ENCODE measurements at places on chromosomes 13 and 19. TPM values are rescaled to one million over a fixed set of nuclear protein-coding genes. Genes with fewer than 3 reads are reported as not detected.
A peak's percentile ranks its signal among the peaks of the same experiment; 100 is the strongest.

- no peak for DNase-seq
These were observed 26.0 kb upstream of the PEG3 start for GRCh38 chr19:56866538-56866937.

GRCh38 chr13:98563071-98563470 lies 13.8 kb downstream of the STK24 start:
- no peak for DNase-seq

DNA sequence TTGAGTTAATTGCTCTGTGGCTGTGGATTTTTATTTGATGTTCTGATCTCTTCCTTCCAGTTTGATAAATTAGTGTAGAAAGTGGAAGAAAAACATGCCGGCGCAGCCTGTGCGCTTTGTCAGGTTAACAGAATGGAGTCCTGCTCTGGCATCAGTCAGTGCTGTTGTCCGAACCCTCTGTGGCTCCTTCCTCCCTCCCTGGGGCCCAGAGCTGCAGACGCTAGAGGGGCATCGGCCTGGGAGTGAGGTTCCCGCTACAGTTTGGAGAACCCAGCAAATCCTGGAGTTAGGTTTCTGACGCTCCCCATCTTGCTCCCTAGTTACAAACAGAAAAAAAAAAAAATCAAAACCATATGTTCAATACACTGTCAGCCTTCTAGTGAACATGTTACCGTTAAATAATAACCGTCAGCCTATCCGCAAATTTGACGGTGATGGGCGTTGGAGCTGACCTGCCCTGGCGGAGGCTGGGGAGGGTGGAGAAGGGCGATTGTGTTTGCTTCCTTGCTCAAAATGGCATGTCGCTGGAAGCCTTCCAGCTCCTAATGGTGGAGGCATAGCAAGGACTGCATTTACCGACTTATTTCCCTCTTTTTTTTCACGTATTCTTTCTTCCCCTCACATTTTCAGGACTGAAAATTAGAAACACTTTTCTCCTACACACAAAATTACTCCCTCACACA lies 13.6 kb downstream of the MBNL2 start:
- DNase-seq, result peak; percentile 71

GRCh38 chr13:101127741-101128353 lies 288.5 kb downstream of the NALCN start:
- DNase-seq, result no peak

GRCh38 chr13:74730556-74731331 lies 596.5 kb upstream of the KLF12 start:
- no peak for DNase-seq

DNA sequence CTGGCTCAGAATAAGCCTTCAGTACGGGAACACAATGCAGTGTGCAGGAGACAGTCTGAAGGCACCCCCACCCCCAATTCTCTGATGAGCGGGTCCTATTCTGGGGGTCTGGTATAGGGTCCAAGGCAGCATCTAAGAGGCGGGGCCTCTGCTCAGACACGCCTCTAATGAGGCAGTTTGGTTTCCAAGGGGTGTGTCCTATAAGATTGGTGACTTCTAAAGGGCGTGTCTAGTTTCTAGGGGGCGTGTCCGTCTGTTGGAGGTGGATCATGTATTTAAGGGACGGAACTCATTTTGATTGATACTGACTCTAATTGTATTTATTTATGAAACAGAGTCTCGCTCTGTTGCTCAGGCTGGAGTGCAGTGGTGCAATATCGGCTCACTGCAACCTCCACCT lies 8.7 kb downstream of the FIZ1 start:
- no peak for DNase-seq

GRCh38 chr13:31042049-31042448 lies 109.6 kb downstream of the TEX26 start:
- no peak for DNase-seq

- peak; percentile 95 for DNase-seq
These were observed at the start of gene ZNF93 for GRCh38 chr19:19900729-19901444. Gene ZNF93 (plus strand): TSS chr19:19900946. CDS start chr19:19901089, 143 bp downstream.

The SULT2A1 gene
- total RNA-seq, result not detected

The BABAM1 gene
- 56.2 TPM for total RNA-seq

The ELAVL1 gene
- 11.9 TPM for total RNA-seq

The CEACAM7 gene
- total RNA-seq, result 2,497 TPM

The FGF21 gene
- not detected for total RNA-seq
